ENCODE measurements at places on chromosomes 5 and 9.

DNA sequence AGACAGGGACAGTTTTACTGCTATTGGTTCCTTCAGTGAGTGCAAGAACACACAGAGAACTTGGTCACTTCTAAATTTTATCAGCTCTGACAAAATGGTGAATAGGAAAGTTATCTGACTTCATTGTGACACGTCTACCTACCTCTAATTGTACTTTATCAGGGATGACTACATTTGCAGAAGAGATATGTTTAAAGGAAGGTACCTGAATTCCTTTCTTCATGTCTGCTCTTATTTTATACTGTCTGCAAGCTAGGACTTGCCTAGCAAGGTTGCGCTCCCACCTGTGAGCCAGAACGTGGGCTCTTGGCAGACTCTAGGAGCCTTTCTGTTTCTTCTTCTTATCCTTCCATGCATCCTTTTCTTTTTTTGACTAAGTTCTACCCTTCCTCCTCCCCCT is 1.6 kb downstream of the SLC27A6 start:
- DNase-seq = no peak

DNA sequence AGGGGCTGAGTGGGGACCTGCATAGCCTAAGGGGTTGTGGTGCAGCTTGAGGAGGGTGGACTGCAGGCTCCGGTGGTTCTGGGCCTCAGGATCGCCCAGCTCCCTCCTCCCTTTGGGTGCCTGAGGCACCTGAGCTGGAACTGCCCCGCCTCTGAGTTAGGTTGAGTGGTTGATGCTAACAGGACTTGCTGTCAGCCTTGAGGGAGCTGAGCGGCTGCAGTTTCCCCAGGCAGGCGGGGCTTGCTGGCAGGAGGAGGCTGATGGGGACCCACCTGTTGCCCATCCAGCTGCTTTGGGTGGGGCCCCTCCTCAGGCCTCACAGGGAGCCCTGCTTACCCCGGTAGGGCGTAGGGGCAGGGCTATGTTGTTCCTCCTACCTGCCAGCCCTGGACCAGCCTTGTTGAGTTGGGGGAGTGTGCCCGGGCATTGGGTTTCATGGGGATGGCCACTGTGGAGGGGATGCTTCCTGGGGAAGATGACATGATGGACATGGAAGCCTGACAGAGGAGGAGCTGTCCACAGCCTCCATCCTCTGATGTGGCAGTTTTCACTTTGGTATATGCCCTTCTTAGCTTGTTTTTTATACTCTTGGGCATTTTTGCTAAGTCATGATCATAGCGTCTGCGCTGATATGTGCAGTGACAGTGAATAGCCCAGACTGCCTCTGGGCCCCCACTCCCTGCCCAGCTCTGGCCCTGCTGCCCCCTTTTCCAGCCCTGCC is 14.3 kb downstream of the WNK2 start:
- no peak for DNase-seq

GRCh38 chr9:93261735-93262523 is 78.0 kb downstream of the WNK2 start:
- DNase-seq = no peak

- DNase-seq = no peak
Observed at GRCh38 chr5:30736669-30737068, 456.8 kb upstream of the CDH6 start.

DNA sequence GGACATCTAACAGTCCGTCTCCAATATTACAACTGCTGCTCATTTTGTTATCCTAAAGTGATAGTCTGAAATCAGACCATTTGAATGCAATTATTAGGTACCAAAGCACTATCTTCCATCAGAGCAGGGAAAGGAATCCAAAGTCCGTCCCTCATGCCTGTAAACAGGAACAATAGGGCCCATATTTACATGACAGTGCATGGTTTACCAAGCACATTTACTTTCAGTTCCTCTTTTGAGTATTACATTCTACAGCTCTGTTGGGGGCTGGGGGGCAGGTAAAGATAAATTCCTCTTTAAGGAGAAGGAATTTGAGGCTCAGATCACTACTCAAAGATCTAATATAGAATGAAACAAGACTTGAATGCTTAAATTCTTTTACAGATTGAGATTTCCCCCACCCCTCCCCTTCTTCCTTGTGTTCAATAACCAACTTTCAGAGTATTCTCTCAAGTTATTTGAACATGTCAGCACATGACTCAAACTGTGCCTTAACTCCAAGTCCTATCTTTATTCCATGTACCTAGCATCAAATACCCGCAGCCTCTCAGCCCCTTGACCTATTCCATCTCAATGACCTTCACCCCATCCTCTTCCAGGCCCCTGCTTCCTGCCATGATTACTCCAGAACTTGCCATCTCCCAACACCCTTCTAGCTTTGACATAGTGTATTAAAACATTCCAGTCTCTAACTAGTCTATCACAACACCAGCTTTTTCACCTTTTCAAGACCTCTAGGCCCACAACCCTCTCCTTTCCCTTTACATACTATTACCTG is 71.0 kb downstream of the BRINP1 start:
- no peak for DNase-seq

DNA sequence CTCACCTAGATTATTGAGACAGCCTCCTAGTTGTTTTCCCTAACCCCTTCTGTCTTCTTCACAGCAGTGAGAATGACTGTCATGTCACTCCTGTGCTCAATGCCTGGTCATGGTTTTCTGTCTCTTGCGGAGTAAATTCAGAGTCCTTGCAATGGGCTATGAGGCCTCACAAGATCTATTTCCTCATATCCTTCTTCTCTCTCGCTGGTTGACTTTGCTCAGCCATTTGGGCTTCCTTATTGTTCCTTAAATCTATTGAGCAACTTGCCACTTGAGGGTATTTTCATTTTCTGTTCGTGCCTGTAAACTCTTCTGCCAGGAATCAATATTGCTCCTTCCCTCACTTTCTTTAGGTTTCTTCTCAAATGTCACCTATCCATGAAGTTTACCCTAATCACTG is 9.0 kb downstream of the PPP3R2 start:
- DNase-seq = no peak

DNA sequence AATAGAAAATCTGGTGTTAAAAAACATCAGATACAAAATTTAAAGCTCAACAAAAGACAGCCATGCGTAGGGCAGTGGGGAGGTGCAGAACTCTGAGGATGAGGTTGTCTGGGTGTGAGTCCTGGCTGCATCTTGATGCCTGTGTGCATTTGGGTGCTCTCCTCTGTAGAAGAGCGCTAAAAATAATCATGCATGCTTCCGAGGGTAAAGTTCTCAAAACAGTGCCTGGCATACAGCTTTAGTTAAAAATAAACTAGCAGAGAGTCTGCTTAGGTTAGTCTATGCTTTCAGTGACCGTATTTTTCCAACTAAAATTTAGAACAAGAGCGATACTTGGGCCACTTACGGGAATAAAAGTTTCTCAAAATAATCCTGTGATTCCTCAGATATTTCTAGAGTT is 55.5 kb upstream of the SPATA31C2 start:
- DNase-seq = no peak

DNA sequence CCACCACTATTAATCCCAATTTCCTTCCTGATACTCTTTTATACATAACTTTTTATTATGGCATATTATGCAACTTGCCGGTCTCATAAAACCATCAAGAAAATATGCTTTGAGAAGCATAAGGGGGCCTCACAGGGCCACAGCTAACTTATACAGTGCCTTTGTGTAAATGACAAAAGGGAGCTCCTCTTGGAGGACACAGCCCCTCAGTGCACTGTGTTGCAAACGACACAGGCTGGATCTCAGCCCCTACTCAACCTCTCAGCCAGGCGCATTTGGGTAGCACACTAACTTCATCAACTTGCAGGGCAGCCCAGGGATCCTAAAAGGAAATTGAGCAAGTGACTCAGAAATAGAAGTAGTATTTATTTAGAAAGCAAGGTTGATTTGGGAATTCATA is 35.4 kb downstream of the RIGI start:
- DNase-seq = no peak

DNA sequence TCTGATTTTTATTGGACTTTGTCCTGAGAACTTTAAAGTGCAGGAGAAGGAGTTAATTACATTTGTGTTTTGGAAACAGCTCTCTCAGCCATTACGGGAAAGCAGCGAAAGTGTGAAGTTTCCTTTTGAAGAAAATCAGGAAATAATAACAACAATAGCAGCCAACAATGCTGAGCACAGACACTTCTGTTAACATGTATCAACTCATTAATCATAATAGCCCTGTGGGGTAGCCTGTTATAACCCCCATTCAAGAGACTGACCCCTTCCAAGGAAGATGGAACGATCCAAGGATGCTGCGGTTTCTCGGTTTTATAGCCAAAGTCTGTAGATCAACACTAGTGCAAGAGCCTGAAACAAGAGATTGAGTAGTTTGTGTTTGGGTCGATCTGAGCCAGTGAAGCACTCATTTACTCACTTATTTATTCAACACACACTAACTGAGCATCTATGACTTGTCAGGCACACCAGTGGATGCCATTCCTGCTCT is 195.5 kb downstream of the DRD1 start:
- DNase-seq = no peak
